ENCODE measurements at places on chromosomes 13 and 19.
A peak's percentile ranks its signal among the peaks of the same experiment; 100 is the strongest.

DNA sequence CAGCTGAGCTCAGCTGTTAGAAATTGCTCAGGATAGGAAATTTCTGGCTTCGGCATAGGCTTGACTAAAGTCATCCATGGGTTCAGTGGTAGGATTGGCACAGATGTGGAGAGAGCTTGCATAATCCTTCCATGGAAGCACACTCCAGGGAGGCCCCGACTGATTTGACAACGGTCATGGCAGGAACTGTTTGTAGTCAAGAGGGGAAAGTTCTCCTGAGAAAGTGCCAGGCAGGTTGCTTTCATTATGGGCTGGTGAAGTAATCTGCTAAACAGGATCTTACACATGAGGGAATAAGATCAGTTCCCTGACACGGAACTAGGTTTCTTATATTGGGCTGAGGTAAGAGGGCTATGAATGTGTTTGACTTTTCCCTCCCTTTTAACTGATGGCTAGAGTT lies 120.1 kb downstream of the RGCC start:
- H3K4me1 ChIP-seq, result peaks cover 2% of the 10 kb centered on the region
- H3K27ac ChIP-seq, result no peak overlapping the region
- no peaks in the 10 kb centered on the region for H3K27me3 ChIP-seq

- H3K27me3 ChIP-seq, result no peaks in the 10 kb centered on the region
- no peak for DNase-seq
- no peaks in the 10 kb centered on the region for H3K36me3 ChIP-seq
- no peak overlapping the region for H3K4me3 ChIP-seq
- H3K4me1 ChIP-seq, result no peaks in the 10 kb centered on the region
Measured at GRCh38 chr13:53138376-53139036, 109.9 kb downstream of the OLFM4 start.

DNA sequence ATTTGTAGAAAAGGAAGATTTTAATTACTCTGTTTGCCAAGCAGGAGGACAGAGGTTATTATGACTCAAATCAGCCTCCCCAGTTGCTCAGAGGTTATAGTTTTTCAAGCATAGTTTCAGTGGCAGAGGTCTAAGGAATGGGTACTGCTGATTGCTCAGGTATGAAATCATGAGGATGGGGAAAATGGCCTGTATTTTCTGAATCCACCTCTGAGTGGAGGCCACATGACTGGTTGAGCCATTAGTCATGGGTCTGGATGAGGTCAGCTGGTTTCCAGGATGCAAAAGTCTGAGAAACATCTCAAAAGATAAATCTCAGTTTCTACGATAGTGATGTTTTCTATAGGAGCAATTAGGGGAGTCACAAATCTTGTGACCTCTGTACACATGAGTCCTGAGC lies 62.8 kb upstream of the CEACAM8 start:
- H3K4me3 ChIP-seq, result no peak overlapping the region
- H3K36me3 ChIP-seq, result no peaks in the 10 kb centered on the region
- no peaks in the 10 kb centered on the region for H3K27me3 ChIP-seq
- no peak for DNase-seq
- no peaks in the 10 kb centered on the region for H3K4me1 ChIP-seq

DNA sequence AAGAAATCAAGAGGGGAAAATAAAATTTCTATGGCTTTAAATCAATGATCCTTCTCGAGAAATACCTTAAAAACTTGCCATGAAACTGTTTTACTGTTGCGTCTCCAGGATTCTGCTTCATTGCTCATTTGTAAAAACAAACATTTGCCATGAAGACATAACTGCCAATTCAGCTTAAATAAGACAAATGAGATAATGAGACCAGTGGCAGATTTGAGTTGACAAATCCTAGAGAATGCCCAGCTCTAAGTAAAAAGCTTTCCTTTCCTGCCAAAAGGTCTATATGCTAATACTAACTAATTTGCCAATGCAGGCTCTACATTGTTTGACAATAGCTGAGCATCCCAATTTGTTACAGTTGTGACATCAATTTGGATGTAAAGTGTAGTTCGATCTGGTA lies 400.5 kb upstream of the PCDH9 start:
- H3K4me3 ChIP-seq, result no peak overlapping the region
- H3K36me3 ChIP-seq, result no peaks in the 10 kb centered on the region
- DNase-seq, result no peak
- no peaks in the 10 kb centered on the region for H3K27me3 ChIP-seq
- peaks cover 3% of the 10 kb centered on the region for H3K4me1 ChIP-seq
- H3K27ac ChIP-seq, result no peak overlapping the region

GRCh38 chr19:13069415-13070359 lies 33.0 kb downstream of the LYL1 start:
- H3K4me3 ChIP-seq, result no peak overlapping the region
- no peaks in the 10 kb centered on the region for H3K27me3 ChIP-seq
- no peak for DNase-seq

- H3K4me1 ChIP-seq, result peaks cover 13% of the 10 kb centered on the region
- no peaks in the 10 kb centered on the region for H3K36me3 ChIP-seq
- peak; percentile 81 for DNase-seq
Measured at GRCh38 chr19:4068047-4068966, 1.6 kb upstream of the ZBTB7A start.

Measured in osteocyte (in vitro differentiated cells).